ENCODE measurements at places on chromosomes 1 and 21. TPM values are rescaled to one million over a fixed set of nuclear protein-coding genes. Genes with fewer than 3 reads are reported as not detected.

GRCh38 chr1:151058692-151059091 lies 730 bp downstream of the CDC42SE1 start:
- DNase-seq = no peak

- no peak for DNase-seq
Observed at GRCh38 chr21:43210454-43211071, 41.8 kb downstream of the CRYAA start.

DNA sequence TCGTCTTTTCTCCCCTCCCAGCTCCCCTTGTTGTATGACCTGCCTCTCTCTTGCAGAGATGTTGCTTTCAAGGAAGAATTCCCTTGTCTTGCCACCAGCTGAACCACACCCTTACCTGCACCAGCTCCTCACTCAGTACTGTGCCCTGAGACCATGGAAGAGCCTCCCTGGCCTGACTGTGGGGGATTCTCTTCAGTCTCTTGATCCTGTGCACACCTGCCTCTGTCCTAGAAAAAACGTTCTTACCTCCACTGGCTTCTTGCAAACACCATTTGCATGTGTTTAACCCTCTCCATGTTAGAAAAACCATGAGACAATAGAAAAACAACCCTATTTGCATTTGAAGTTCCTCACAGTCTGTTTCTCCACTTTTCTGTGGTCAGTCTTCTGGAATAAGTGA lies 43.3 kb upstream of the FCRL4 start:
- no peak for DNase-seq

DNA sequence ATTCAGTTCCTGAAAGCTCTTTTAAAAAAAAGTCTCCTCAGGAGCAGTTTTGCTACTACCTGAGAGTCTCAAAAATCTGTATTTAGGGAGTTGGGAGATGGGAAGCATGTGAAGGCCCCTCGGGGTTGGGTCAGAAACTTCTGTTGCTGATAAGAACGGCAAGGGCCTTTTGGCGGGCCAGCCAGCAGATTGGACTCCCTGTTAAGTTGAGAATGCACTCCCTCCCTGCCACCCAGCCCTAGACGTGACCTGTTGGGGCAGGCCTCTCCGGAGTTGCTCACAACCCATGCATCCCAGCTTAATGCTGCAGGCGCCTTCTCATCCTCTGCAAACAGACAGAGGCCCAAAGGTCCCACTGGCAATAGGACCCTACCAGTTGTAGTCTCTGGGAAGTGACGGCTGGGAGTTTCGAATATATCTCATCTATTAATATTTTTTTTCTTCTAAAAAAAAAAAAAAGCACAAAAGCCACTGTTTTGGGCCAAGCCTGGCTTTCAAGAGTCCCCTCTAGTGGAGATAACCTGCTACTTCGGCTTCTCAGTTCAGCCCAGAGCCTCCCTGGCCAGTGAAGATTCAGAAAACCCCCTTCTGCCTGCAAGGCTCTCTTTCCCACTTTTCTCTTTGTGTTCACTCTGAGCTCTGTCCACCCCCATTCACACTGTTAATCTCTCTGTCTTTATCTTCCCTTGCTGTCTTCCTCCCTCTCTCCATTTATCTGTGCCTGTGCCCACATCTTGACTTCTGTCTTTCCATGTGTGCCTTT lies 5.3 kb downstream of the PLXNA2 start:
- no peak for DNase-seq

DNA sequence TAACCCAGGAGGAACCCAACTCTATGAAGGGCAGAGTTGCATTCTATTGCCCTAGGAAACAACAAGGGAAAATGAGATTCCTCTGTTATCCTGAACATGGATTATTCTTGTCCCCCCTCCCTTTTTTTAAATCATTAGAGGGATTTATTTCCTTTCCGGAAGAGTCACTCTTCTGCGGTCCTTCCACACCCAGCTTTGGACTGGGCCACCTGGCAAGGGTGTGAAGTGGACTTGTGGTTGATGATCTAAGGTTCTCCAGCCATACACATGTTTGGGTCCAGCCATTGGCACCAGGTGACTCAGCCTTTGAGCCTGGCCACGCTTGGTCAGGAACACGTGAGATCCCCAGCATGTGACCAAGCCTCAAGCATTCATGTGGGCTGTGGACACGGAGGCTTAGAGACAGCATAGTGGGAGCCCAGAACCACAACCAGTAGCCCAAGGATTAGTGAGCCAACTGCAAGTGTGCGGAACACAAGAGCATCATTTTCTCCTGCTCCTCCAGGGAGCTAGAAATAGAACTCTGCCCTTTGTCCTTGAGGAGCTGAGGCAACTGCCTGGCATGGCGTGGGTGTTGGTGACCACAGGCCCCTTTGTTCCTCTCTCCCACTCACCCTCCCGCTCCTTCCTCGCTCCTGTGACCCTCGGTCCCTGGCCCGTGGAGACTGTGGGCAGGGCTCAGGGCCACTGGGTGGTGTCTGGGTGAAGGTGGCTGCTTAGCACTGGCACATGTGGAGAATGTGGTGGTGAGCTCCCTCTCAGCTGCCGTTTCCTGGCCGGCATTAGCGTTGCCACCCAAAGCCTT lies 50.1 kb downstream of the NENF start:
- no peak for DNase-seq

DNA sequence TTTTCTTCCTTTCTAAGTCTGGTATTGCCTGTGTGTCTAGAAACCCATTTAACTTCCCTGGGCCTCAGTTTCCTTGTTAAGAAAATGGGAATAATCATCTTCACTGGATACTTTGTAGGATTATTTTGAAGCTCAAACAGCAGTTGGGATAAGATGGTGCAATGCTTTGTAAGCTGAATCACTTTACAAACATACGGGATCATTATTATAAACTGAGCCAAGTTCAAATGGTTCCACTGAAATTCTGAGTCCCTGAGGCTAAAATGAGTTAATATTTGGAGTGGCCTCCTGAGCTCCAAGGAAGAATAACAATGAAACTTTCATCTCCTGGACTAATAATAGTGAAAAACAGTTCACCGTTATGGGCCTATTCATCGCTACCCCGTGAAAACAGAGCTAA lies 388.0 kb downstream of the PLPP3 start:
- DNase-seq = no peak

DNA sequence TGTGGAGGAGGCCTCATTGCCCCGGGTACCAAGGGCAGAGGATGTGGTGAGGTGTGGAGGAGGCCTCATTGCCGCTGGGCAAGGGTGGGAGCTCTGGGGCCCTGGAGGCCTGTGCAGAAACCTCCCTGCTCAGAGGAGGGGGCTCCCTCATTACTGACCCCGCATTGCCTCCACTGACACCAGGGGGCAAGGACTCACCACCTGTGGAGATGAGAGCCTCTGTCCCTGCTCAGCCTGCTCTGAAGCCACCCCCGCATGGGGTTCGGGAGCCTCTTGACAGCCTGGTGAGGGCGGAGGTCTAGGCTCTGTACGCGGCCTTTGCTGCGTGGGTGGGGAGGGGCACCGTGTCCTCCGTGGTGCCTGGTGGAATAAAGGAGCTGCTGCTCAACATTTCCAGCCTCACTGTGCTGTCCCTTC lies 95.0 kb upstream of the COL6A1 start:
- no peak for DNase-seq

GRCh38 chr1:167716000-167716271 lies 5.8 kb upstream of the MPZL1 start:
- no peak for DNase-seq

DNA sequence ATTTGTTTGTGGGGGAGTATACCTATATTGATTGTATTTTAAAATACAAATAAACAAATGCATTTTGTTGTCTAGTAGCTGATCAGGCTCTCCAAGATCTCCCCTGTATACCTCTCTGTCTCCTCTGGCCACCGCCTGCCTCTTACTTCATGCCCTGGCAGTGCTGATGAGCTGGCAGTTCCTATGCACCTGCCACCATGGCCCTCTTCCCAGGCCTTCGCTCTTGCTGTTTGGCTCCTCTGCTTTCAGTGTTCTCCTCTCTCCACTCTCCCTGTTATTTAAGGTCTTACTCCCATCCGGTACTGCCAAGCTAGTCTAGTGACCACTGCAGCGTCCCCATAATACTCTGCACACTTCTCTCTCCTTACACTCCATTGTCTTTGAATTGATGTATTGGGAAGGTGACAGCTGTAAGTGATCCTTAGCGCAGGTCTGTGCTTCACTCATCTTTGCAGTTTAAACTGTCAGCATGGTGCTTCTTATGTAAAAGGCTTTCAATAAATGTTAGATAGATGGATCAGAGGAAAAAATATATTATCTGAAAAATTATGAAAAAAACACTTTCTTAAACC lies 88.1 kb upstream of the ATP1A1 start:
- no peak for DNase-seq

- DNase-seq = no peak
Observed at GRCh38 chr1:198117267-198117666, 39.5 kb upstream of the NEK7 start.

DNA sequence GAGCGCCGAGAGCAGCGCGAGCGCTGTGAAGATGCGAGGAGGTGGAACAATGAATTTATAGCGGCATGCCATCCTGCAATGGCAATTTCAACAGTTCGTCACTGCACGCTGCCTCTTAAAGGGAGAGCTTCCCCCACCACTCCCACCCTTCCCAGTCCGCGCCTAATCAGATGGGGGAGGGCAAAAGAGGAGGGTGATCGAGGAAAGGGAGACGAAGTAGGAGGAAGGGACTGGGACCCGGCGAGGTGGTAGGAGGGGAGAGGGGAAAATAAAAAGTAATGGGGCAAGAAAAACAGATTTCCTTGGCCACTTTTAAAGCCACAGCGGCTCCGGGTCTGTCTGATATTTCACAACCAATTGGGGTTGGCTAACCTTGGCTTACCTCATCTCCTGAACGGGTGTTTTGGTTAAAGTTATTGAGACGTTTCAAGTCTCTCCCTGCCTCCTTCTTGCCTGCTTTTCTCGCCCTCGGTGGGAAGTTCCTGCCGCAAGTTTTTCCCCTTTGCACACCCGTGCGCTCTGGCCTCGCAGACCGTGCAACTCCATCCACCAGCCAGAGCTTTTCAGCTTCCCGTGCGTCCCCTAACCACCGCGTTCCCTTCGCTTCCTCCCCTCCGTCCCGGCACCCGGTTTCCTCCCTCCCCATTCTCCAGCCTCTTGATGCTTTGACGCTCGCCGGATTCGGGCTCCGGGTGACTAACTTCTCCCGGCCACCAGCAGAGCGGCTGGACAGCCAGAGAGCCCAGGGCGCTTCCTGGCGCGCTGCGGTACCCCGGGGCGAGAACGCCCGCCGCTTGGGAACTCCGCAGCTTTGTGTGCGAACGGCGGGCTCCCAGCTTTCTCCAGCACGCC lies at the start of gene ADAMTS5:
Gene ADAMTS5 (minus strand): TSS at position 27 of the 852 bp plus-strand sequence. CDS start 697 bp downstream, outside the sequence.
- no peak for DNase-seq

- DNase-seq = no peak
Observed at GRCh38 chr21:45347712-45348499, 57.1 kb upstream of the COL18A1 start.

DNA sequence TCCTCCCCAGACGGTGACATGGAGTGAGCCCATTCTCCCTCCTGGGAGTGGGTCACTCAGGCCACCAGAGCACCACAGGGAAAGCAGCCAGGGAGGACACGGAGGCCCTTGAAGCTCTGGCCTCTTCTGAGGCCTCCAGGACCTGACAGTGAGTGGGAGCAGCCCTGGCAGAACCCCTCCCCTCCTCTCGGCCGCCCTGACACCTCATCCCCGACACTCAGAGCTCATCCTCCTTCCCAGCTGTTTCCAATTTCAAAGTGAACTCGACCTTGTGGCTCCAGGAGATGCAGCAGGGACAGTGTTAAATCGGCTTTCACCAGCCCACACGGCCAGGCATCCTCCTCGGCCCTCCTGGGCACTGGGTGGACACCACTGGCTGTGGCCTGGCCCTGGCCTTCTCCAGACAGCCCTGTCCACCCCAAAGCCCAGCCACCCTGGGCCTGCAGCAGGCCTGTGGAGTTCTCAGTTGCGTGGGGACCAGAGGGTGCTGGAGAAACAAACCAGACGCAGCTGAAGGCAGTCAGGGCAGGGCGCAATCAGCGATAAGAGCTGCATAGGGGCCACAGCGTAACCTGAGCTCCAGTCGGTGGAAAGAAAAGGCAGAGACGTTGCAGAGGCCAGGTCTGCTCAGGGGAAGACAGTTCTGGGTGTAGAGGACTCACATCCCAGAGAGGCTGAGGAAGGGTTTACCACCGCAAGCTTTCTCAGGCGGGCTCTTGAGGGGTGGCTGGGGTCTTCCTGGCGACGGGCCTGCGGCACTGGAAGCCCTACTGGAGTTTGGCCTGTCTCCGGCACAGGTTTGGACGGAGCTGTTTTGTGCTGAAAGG lies 27.1 kb downstream of the FTCD start:
- DNase-seq = no peak

- DNase-seq = no peak
Observed at GRCh38 chr1:206878456-206878855, 13.0 kb downstream of the IL20 start.

GRCh38 chr1:206867716-206868115 lies 2.3 kb downstream of the IL20 start:
- no peak for DNase-seq

- no peak for DNase-seq
Observed at GRCh38 chr1:244111027-244111426, 59.9 kb downstream of the ZBTB18 start.

GRCh38 chr1:167430134-167430848 lies 88.0 kb downstream of the CD247 start:
- no peak for DNase-seq

- DNase-seq = no peak
Observed at GRCh38 chr1:160005070-160005469, 26.7 kb downstream of the PIGM start.

GRCh38 chr1:227541796-227542152 lies 21.6 kb upstream of the ZNF678 start:
- no peak for DNase-seq

GRCh38 chr1:81186261-81186660 lies 614.5 kb upstream of the ADGRL2 start:
- DNase-seq = no peak

DNA sequence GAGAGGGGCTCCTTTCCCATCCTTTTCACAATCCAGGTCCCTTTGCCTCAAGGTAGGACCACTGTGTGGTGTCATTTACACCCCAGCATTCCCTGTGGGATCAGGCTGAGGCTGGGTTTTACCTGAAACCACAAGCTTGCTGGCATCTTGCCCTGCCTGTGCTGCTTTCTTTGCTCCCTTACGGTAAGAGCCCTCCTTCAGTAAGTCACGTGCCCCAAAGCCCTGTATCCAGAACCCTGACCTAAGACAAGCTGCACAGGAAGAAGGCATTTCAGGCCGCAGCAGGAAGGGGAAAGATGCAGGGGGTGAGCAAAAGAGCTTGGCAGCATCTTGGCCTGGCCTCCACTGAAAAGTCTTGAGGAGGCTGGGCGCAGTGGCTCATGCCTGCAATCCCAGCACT lies 58.4 kb downstream of the KLHDC7A start:
- no peak for DNase-seq

GRCh38 chr1:151934048-151934493 lies 24.8 kb upstream of the THEM4 start:
- DNase-seq = no peak

GRCh38 chr1:234040446-234041317 lies 136.2 kb downstream of the SLC35F3 start:
- DNase-seq = no peak

GRCh38 chr1:212670301-212670700 lies 29.3 kb downstream of the BATF3 start:
- no peak for DNase-seq

MLLT11 gene
- total RNA-seq = 6.6 TPM

NUP210L gene
- 0.06 TPM for total RNA-seq

LCE3D gene
- total RNA-seq = not detected

PLA2G2D gene
- not detected for total RNA-seq

CLDN19 gene
- not detected for total RNA-seq

ITLN1 gene
- 105 TPM for total RNA-seq

ACTN2 gene
- 1.2 TPM for total RNA-seq

GBP7 gene
- total RNA-seq = not detected

IL20 gene
- total RNA-seq = 8.2 TPM
